ENCODE measurements at places on chromosomes 7 and 10. TPM values are rescaled to one million over a fixed set of nuclear protein-coding genes. Genes with fewer than 3 reads are reported as not detected.
A peak's percentile ranks its signal among the peaks of the same experiment; 100 is the strongest.

CRTAC1 gene
- total RNA-seq: not detected

DNA sequence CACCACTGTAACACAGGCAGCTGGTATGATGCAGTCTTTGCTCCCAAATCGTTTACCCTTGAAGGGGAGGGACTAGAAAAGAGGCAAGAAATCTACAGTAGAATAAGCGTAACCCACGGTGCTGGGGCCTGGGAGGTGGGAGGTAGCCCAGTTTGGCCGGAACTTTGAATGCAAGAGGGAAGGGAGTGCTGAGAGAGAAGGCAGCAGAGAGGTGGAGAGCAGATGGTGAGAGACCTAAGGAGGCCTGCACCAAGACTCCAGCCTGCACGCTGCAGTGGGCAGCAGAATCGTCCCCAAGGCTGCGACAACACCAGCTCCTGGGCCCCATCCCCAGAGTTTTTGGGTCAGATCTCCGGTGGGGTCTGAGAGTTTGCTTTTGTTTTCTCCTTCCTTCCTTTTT, 547.5 kb downstream of the GALNT17 start:
- no peak overlapping the region for H3K4me3 ChIP-seq
- H3K4me1 ChIP-seq: no peaks in the 10 kb centered on the region
- no peak for DNase-seq
- H3K36me3 ChIP-seq: no peaks in the 10 kb centered on the region
- no peaks in the 10 kb centered on the region for H3K27me3 ChIP-seq
- H3K27ac ChIP-seq: no peak overlapping the region

DNA sequence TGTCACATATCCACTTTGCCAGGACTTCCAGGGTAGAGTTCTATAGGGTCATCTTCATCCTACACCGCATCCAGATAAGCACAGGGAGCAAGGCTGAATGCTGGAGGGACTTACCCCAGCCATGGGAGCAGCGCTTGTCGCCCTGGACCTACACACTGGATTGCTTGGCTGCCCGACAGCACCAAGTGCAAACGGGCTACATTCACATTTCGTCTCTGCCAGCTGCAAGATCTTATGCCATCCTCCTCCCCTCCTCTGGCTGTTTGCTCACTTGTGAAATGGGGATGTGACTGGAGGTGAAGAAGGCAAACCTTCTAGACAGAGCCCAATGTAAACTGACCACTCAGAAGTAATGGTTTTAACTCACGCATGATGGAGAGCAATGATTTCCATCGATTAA, 1.0 kb downstream of the DDC start:
- H3K27ac ChIP-seq: no peak overlapping the region
- DNase-seq: no peak
- H3K4me3 ChIP-seq: no peak overlapping the region

GRCh38 chr10:29636178-29636577, 1.4 kb upstream of the SVIL start:
- no peak overlapping the region for H3K27ac ChIP-seq
- H3K36me3 ChIP-seq: peaks cover 10% of the 10 kb centered on the region
- DNase-seq: no peak
- H3K27me3 ChIP-seq: no peaks in the 10 kb centered on the region

DNA sequence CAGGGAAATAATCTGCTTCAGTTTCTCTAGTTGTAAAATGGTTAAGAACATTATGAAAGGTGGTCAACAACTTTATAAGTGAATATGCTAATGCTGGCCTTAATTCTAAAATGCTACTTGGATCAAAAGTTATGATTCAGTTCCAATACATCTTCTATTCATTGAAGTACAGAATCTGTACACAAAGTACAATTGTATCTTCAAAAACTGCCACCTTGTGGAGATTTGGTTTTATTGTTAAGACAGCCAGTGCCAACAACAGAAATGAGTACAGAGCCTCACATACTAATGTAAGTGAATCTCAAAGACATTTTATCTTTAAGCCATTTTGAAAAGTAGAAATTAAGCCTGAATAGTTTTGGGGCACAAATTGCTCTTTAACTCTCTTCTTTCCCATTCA, 194.0 kb downstream of the CFTR start:
- peaks cover 5% of the 10 kb centered on the region for H3K27me3 ChIP-seq
- no peaks in the 10 kb centered on the region for H3K36me3 ChIP-seq
- H3K4me1 ChIP-seq: no peaks in the 10 kb centered on the region
- DNase-seq: no peak
- H3K4me3 ChIP-seq: no peak overlapping the region

DNA sequence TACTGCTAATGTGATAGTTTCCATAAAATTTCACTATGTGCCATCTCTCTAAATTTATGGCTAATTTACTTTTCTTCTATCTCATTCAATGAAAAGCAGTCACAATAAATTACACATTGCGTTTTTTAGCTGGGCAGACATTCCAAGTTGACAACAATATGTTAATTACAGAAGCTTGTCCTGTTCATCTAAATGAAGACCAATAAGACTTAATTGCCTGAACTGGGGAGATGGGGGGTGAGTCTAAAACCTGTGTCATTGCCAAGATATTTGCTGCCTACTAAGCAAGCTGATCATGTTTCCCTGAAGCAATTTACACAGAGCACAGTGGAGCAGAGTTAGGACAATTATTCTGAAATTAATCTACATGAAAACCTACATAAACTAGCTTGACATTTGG, 89.3 kb upstream of the ADRB1 start:
- peaks cover 16% of the 10 kb centered on the region for H3K4me1 ChIP-seq
- DNase-seq: no peak
- peaks cover 25% of the 10 kb centered on the region for H3K27me3 ChIP-seq
- H3K27ac ChIP-seq: no peak overlapping the region
- H3K36me3 ChIP-seq: no peaks in the 10 kb centered on the region

GRCh38 chr7:98165827-98166667, 45.2 kb upstream of the BHLHA15 start:
- no peaks in the 10 kb centered on the region for H3K27me3 ChIP-seq
- no peak overlapping the region for H3K27ac ChIP-seq

GRCh38 chr7:130672146-130672545, 3.6 kb upstream of the COPG2 start:
- no peak overlapping the region for H3K4me3 ChIP-seq
- H3K36me3 ChIP-seq: no peaks in the 10 kb centered on the region
- H3K27ac ChIP-seq: no peak overlapping the region
- H3K4me1 ChIP-seq: peaks cover 17% of the 10 kb centered on the region

WDR86 gene
- total RNA-seq: not detected

GRCh38 chr7:108441392-108441955, 14.8 kb downstream of the NRCAM start:
- H3K36me3 ChIP-seq: peaks cover 9% of the 10 kb centered on the region
- no peak for DNase-seq
- no peak overlapping the region for H3K4me3 ChIP-seq
- no peaks in the 10 kb centered on the region for H3K27me3 ChIP-seq

PTPN20 gene
- 1.8 TPM for total RNA-seq

DNA sequence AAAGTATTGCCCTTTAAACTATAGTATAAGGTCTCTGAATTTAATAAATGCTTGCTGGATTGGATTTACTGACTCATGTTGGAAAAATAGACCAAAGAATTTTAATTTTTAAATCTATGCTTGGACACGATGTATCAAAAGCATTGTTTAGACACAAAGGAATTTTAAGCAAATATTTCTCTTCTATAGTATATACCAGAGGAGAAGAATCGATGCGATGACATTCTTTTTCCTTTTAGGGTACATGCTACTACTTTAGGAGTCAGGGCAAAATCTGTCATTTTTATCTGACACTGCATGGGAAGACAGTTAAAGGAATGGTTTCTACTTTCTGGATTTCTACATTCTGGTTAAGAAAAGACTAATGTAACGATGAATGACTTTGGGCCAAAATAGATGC, 339.9 kb downstream of the BMPER start:
- no peaks in the 10 kb centered on the region for H3K36me3 ChIP-seq
- no peaks in the 10 kb centered on the region for H3K27me3 ChIP-seq
- no peak overlapping the region for H3K27ac ChIP-seq
- H3K4me1 ChIP-seq: no peaks in the 10 kb centered on the region
- DNase-seq: no peak

EPHA1 gene
- total RNA-seq: 3.4 TPM

ASB4 gene
- not detected for total RNA-seq

PHKG1 gene
- total RNA-seq: 1.1 TPM

THNSL1 gene
- 10.1 TPM for total RNA-seq

DNA sequence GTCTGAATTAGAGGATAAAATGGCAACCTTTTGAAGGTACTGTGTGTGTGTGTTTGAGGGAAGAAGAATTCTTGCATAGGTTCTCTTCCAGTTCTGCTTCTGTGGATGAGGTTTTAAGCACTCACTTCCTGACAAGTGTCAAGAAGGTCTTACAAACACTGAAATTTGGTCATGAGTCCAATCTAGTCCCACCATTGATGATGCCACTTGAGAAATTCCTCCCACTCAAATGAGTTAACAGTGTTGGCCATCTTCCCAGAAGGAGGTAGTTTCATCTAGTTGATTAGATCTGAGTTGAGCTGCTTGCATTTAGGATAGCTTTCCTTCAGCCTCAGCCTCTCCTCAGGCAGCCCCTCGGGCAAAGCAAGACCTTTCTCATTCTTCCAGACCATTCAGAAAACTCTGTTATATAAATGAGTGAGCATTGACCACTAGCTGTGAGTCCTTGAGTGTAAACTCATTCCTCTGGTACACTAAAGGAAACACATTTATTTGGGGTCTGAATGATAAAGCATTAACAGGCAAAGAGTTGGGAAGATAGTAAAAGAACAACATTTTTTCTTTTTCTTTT, 189.5 kb downstream of the TRIL start:
- no peak overlapping the region for H3K27ac ChIP-seq
- H3K4me1 ChIP-seq: no peaks in the 10 kb centered on the region
- H3K27me3 ChIP-seq: peaks cover 9% of the 10 kb centered on the region
- H3K36me3 ChIP-seq: no peaks in the 10 kb centered on the region

- H3K36me3 ChIP-seq: peaks cover 57% of the 10 kb centered on the region
- H3K27ac ChIP-seq: peak overlapping the region; percentile 98
- H3K27me3 ChIP-seq: no peaks in the 10 kb centered on the region
- peak overlapping the region; percentile 50 for H3K4me3 ChIP-seq
Observed at GRCh38 chr10:119705434-119705831, 20.4 kb upstream of the INPP5F start.

PLOD3 gene
- total RNA-seq: 22.7 TPM

DNA sequence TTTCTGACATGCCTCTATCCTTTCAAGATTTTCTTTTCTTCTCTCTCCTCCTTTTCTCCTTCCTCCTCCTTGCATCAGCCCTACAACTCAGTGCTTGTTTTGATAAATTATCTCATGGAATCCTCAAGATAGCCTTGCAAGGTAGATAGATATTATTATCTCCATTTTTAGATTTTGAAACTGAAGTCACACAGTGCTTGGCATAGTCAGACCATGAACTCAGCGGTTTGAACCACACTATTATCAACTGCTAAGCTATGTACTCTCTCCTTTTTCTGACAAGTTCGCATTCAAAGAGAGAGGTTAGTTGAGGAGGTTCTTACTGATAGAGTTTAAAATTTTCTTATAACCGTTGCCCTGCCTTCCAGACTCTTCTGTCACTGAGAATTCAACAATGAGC, 79.1 kb downstream of the SUGCT start:
- H3K36me3 ChIP-seq: peaks cover 5% of the 10 kb centered on the region
- DNase-seq: no peak
- no peaks in the 10 kb centered on the region for H3K27me3 ChIP-seq
- no peaks in the 10 kb centered on the region for H3K4me1 ChIP-seq
- no peak overlapping the region for H3K4me3 ChIP-seq
- no peak overlapping the region for H3K27ac ChIP-seq

C10orf62 gene
- total RNA-seq: not detected

- peaks cover 25% of the 10 kb centered on the region for H3K36me3 ChIP-seq
- H3K27ac ChIP-seq: peak overlapping the region; percentile 51
- H3K4me1 ChIP-seq: peaks cover 45% of the 10 kb centered on the region
- no peak overlapping the region for H3K4me3 ChIP-seq
Observed at GRCh38 chr10:5971315-5971832, 6.0 kb downstream of the IL15RA start.

TMEM225B gene
- total RNA-seq: 0.42 TPM

EIF5AL1 gene
- total RNA-seq: 3.1 TPM

ST8SIA6 gene
- not detected for total RNA-seq

DNA sequence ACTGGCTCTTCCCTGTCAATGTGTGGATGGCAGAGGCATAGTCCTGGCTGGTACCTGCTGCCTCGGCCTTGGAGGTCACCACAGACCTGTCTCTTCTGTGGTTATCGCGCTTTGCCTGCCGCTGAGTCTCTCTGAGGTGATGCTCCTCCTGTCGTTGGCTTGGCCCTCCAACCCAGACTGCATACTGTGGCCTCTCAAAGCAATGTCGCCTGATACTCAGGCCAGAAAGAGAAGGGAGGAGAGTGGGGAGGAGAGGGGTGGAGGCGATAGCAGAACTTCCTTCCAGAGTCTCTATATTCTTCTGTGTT, 133.2 kb upstream of the KCNMA1 start:
- no peaks in the 10 kb centered on the region for H3K27me3 ChIP-seq

- H3K27me3 ChIP-seq: peaks cover 7% of the 10 kb centered on the region
- no peak overlapping the region for H3K4me3 ChIP-seq
- H3K4me1 ChIP-seq: no peaks in the 10 kb centered on the region
Observed at GRCh38 chr10:120508393-120508792, 51.4 kb downstream of the PLPP4 start.

FAM241B gene
- 9.9 TPM for total RNA-seq

GRCh38 chr7:152869677-152870051, 110.1 kb downstream of the ACTR3B start:
- peaks cover 2% of the 10 kb centered on the region for H3K36me3 ChIP-seq
- no peak overlapping the region for H3K4me3 ChIP-seq
- H3K4me1 ChIP-seq: no peaks in the 10 kb centered on the region
- H3K27ac ChIP-seq: no peak overlapping the region
- H3K27me3 ChIP-seq: no peaks in the 10 kb centered on the region

DNA sequence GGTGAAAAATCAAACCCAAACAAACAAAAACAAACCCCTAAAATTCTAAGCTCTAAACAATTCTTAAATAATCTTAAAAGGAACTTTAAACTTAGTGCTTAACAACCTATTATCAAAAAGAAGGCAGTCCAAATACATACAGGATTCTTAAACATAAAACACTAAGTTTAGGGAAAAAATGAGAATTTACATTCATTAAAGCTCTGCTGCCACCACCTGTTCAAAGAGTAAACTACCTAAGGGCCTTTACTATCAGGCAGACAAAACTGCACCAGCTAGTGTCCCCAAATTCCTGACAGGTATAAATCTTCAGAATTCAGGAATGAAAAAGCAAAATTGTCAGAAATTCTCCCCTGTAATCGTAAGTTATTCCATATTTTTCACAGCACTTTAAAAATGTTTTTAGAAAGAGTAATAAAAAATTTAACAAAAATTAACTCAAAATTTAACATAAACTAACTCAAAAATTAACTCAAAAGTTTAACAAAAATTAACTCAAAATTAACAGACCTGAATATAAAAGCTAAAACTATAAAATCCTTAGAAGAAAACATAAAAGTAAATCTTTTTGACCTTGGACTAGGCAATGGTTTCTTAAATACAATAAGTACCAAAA, 55.1 kb downstream of the PDZD8 start:
- H3K27me3 ChIP-seq: no peaks in the 10 kb centered on the region
- no peak overlapping the region for H3K27ac ChIP-seq
- no peak for DNase-seq
- H3K36me3 ChIP-seq: peaks cover 4% of the 10 kb centered on the region

- no peak overlapping the region for H3K4me3 ChIP-seq
- no peaks in the 10 kb centered on the region for H3K27me3 ChIP-seq
- H3K27ac ChIP-seq: no peak overlapping the region
- DNase-seq: no peak
- peaks cover 21% of the 10 kb centered on the region for H3K36me3 ChIP-seq
Observed at GRCh38 chr10:5423771-5424170, 11.4 kb downstream of the NET1 start.

PRPS1L1 gene
- total RNA-seq: not detected

- H3K27ac ChIP-seq: no peak overlapping the region
- peaks cover 10% of the 10 kb centered on the region for H3K4me1 ChIP-seq
- H3K4me3 ChIP-seq: no peak overlapping the region
- DNase-seq: no peak
- no peaks in the 10 kb centered on the region for H3K27me3 ChIP-seq
Observed at GRCh38 chr10:112817981-112818777, 131.9 kb upstream of the TCF7L2 start.
